Occipital lobe (tissue), 3 donors: ENCODE measurements at places on chromosomes 16 and 17. TPM values are rescaled to one million over a fixed set of nuclear protein-coding genes. Genes with fewer than 3 reads are reported as not detected.
A peak's percentile ranks its signal among the peaks of the same experiment; 100 is the strongest.

DNA sequence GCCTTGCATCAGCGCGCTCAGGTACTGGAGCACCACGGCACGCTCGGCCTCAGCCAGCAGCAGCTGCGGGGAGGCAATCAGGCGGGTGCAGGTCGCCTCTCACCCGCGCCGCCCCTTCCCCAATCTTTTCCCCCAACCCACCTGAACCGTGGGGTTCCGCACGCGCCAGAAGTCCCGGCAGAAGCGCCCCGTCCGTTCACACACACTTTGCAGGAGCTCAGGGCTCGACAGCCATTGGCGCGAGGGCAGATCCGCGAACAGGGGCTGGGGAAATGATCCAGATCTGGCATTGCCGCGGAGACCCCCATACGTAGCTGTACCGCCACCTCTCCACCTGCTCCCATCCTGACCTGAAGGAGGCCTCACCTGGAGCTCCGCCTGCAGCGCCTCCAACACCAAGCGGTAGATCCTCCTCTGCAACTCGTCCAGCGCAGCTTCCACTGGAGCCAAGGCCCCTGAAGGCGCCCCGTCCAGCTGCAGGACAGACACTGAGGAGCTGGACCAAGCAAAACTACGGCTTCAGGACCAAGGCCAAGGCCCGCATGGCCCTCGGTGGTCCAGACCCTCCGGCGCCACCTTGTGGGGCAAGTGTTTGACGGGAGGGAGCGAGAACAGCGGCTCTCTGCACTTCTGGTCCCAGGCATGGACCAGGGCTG, 1.4 kb upstream of the MATCAP1 start:
- peak; percentile 46 for DNase-seq

DNA sequence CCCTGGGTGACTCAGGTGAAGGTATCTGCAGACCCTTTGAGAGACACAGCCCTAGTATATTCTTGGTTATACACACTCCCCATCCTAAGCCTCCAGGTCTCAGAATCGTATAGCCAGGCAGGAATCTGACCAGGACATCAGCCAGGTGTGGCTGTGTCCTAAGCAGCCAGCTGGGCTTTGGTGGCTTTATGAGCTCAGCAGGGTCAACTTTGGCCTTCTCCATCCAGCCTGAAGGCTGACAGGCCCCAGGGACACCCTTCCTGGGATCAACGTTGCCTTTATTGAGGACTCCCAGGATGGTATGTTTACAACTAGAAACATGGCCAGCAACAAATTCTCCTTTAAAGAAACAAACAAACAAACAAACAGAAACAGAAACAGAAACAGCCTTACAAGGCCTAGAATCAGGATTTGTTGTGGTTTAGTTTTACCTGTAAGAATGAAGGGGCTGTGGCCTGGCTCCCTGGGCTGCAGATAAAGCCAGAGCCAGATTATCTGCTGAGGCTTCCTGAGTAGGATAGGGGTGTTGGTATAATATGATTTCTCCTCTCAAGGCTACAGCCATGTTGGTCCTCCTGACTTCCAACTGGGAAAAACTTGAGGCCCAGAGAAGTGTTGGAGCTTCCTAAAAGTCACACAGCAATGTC, 8.5 kb downstream of the KIF19 start:
- no peak for DNase-seq

GRCh38 chr17:42751628-42752027, 6.8 kb upstream of the EZH1 start:
- DNase-seq: no peak

Gene GAS2L2
- 0.16 TPM for total RNA-seq

DNA sequence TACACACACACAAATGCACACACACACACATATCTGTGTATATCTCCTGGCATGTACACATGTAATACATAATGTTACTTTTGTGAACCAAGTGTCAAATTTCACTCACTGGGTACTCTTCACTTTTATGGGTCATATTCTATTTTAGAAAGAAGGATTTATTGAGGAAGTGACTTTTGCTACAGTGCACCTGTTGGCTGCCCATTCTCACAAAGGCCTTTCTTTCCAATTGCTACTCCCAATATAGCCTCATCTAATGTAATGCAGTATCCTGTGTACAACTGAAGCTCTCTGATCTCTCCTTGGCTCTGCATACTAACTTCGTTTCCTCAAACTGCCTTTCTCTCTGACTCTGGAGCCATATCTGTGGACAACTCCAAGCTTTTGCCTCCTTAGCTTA, 107.5 kb downstream of the ABCA8 start:
- DNase-seq: no peak

- DNase-seq: no peak
Observed at GRCh38 chr17:58991718-58992331, 114.9 kb downstream of the TRIM37 start.
